ENCODE measurements at places on chromosomes 3 and 15. TPM values are rescaled to one million over a fixed set of nuclear protein-coding genes. Genes with fewer than 3 reads are reported as not detected.

Gene ANKUB1
- 0.15 TPM for polyA plus RNA-seq

Gene UCN2
- 9.9 TPM for polyA plus RNA-seq

DNA sequence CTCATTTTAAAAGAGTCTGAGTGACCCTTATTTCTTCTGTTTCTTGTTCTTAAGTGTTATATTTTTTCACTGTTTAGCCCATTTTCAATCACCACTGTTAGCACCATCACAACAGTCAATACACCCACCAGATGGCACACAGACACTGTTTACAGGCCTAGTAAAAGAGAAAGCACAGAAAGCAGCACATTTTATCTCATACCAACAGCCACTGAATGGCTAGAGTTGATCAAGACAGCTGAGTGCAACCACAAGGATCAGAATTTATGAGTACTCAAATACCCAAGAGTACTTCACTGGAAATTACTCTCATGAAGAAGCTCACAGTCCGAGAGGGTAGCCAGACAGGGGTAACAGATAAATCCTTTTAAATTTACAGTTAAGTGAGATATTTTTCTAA, 127.0 kb downstream of the TFDP2 start:
- DNase-seq: no peak

DNA sequence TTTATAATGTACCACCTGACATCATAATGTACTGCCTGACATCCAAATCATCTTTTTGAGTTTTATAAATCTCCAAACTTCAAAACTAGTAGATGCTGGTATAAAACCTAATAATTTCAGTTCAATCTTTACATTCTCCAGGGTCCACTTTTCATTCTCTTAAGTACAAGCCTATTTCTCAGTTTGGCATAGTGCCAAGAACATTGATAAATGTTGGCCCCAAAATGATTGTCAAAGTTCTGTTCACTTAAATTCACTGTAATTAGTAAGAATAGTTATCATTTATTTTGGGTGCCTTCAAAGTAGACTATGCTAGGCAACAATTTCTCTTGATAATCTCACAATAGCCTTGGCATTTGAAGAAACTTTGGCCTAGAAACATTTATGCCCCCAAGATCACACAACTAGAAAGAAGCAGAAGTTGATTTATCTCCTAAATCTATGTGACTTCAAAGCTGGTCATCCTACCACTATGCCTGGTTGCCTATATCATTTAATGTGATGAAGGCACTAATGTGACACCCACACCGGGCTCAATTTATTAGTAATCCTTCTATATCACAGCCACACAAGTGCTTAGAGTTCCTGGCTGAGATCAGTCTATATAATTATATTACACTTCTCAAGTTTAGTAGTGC, 101.7 kb downstream of the ZNF609 start:
- DNase-seq: no peak

DNA sequence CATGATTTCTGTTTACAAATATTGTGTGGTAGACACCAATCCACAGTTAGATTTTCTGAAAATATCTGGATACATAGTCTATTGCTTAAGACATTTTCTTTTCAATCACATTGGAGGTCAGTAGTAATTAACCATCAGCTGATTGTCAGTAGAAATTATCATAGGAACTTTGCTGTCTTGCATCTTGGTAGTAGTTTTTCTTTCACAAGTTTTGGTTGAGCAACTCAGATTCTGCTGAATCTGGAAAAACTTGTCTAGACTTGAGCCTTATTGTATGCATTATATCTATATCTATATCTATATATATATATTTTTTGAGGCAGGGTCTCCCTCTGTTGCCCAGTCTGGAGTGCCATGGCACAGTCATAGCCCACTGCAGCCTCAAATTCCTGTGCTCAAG, 4.0 kb downstream of the RAB11A start:
- peak; percentile 6 for DNase-seq

DNA sequence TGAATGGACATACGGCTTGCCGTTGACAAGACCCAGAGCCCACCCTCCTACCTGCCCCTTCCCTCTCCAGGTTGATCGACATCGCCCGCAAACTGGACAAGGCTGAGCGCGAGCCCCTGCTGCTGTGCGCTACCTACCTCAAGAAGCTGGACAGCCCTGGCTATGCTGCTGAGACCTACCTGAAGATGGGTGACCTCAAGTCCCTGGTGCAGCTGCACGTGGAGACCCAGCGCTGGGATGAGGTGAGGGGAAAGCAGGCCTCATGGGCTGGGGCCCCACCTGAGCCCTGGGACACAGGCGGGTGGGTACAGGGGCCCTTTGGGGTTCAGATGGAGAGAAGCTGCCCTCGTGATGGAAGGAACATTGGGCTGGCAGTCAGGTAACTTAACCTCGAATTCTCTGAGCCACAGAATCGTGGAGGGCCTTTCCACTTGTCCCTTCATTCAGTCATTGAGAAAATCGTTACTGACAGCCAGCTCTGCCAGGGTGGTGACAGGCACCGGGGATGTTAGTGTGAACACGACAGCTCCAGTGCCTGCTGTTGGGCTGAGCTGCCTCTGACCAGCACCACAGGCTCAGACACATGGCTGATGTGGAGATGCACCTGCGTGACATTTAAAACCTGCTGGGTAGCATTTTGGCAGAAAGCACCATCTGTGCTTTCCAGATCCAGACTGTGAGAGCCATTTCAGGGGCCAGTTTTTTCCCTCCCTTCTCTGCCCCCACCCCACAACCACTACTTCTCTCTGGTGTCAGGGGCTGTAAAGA, 25.6 kb upstream of the RHO start:
- no peak for DNase-seq

DNA sequence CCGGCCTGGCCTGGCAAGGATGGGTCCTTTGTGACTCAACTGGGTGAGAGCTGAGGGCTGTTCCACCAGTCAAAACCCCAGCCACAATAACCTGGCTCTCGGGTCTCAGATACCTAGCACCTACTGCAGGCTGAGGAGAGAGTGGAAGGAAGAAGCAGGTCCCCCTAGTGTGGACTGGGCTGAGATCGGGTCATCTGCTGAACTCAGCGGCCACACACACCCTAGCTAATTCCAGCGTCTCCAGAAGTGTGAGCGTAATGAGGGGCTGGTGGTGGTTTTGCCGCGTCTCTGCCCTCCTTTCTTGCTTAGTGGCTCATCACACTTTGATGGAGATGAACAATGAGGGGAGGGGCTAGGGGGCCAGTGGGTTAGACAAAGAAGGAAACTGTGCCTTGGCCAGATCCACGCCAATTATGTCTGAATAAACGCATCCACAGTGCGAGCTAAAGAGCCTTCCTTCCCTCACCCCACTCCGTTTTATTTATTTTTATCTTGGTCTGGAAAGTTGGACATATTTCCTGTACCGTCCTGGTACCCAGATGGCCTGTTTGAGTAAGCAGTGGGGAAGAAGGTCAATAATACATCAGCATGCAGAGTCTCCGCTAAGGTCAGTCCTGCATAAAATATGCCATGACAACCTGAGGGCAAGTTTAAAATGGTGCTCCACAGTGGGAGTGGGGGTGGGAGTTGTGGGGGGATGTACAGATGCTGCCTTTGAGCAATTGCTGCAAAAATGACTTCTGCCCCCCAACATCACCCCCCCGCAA, 370.0 kb downstream of the WDR72 start:
- DNase-seq: no peak

GRCh38 chr3:105158286-105158685, 208.4 kb upstream of the ALCAM start:
- no peak for DNase-seq

DNA sequence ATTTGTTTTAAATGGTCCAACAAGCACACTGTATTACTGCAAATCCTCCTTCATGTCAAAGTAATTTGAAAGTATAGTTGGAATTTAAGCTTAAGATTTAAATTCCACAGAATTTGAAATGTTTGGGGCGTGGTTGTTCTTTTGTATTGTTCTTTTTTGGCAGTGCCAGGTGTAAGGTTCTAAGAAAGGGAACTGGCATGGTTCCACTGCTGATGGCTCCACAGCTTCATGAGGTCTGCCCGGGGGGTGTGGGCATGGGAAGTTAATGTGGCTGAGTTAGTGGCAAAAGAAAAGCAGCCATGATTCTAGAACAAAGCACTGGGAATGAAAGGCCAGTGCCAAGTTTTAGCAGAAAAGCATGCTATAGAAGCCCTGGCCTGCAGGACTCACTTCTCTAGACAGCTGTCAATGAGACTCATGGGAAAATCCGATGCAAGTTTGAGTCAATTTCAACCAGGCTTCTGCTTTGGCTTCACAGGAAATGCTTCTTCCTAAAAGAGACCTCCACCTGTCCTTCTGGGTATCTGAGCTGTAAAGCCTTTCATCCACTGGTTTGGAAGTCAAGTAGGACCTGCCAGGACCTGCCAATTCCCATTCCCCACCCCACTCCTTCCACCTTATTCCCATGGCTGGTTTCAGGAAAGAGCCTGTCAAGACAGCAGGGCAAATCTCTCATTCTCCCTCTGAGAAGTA, 18.9 kb downstream of the CDCP1 start:
- DNase-seq: peak; percentile 47

- DNase-seq: no peak
Measured at GRCh38 chr3:197522881-197523441, 32.8 kb downstream of the BDH1 start.

- peak; percentile 47 for DNase-seq
Measured at GRCh38 chr15:81304226-81304625, 19.7 kb downstream of the STARD5 start.

DNA sequence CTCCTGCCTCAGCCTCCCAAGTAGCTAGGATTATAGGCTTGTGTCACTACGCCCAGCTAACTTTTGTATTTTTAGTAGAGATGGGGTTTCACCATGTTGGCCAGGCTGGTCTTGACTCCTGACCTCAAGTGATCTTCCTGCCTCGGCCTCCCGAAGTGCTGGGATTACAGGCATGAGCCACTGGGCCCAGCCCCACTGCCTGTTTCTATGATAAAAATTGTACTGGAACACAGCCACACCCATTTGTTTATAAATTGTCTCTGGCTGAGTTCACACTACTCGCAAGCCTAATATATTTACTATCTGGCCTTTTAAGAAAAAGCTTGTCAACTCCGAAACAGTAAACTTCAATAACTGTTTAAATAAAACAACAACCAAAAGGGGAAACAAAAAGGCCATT, 309.4 kb upstream of the WNT5A start:
- no peak for DNase-seq

- DNase-seq: no peak
Measured at GRCh38 chr15:64571857-64572291, 111.5 kb downstream of the ZNF609 start.
